ENCODE measurements at places on chromosomes 6 and 20.

- no peak for DNase-seq
Measured at GRCh38 chr20:16714242-16714641, 15.6 kb upstream of the SNRPB2 start.

DNA sequence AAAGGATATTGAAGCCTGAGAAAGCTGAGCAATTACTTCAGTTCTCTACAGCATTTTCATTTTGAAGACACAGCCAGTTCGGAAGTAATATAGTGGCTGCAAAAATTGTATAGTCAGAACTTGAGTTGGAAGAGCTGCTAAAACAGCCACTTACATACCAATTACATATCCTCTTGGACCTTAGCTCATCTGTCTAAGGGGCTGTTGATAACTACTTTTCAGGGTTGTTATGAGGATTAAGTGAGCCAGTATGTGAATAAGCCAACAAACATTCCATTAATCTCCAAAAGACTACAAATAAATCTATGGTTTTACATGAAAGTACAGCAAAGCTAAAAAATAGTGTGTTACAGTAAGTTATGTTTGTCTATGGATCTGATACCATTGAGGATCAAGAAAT lies 59.7 kb downstream of the TMEM200A start:
- DNase-seq: no peak

GRCh38 chr20:24984961-24985640 lies 7.5 kb downstream of the APMAP start:
- DNase-seq: no peak

DNA sequence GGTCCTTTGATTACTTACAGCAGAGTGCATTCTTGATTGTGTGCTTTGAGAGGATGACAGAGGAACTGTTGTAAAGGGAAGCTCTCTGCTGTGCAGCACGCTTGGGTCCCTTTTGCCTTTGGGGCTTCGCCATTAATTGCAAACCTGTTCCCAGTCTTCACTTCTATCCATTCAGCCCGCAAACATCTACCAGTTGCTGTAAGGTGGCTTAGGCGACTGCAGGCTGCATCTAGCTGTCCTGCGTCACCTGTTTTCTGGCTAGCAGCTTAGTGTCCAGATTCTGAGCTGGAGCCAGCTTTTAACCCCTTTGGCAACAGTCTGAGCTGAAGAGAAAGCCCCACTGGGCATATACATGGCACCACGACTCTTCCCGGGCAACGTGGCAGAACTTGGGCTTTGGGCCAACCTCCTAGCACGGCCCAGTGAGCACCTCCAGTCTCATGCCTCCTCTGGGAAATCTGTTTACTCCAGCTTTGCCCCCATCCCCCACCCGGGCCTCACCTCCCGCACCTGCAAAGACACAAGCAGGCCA lies 2.5 kb upstream of the FASTKD5 start:
- no peak for DNase-seq

DNA sequence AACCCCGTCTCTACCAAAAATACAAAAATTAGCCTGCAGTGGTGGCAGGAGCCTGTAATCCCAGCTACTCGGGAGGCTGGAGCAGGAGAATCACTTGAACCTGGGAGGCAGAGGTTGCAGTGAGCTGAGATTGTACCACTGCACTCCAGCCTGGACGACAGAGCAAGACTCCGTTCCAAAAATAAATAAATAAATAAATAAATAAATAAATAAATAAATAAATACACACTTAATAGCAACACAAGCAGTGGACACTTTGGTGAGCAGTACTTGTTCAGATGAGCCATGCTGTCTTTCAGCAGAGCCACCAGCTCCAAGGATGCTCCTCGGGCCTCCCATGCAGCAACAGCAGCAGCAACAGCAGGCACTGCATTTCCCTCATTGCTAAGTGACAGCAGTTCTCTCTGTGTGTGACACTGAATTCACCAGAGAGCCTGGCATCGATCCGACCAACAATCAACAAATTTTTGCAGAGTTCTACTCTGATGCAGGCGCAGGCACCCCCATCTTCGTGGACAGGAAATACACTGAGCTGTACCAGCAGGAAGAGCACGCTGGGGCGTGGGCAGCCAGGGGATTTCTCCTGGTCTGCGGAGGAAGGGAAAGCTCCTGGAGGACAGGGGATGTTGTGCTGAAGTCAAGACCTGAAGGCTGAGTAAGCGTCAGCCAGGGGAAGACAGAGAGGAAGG lies 54.0 kb upstream of the SNX9 start:
- DNase-seq: no peak

GRCh38 chr6:28880894-28881780 lies 42.6 kb downstream of the TRIM27 start:
- no peak for DNase-seq

DNA sequence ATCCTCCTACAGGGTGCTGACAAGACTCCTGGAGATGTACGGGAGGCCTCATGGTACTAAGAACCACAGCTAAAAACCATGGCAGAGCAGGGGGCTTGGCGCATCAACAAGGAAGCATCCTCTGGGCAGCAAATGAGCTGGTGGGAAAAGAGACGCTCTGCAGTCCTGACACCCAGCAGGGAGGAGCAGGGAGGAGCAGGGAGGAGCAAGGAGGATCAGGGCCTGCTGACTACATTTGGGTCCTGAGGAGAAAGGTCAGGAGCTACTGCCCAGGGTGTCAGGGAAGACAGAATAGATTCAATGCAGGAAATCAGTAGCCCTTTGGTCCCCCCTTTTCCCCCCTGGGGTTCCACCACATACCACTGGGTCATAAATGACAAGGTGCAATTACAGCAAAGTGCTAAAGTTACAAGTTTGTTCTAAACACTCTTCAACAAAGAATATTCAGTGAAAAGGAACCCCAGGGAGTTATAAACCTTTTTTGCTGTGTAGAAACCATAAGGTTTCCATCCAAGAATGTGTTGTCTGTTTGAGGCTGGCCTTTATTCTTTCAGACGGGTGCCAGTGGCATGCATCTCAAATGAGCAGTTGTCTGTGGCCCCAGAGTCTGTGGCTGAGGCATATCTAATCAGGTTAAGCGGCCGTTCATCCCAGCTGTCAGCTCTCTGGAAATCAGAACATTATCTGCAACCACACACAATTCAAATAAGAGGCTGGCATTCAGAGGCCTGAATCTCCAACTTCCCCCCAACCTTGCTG lies 325.0 kb downstream of the CDC5L start:
- DNase-seq: no peak

DNA sequence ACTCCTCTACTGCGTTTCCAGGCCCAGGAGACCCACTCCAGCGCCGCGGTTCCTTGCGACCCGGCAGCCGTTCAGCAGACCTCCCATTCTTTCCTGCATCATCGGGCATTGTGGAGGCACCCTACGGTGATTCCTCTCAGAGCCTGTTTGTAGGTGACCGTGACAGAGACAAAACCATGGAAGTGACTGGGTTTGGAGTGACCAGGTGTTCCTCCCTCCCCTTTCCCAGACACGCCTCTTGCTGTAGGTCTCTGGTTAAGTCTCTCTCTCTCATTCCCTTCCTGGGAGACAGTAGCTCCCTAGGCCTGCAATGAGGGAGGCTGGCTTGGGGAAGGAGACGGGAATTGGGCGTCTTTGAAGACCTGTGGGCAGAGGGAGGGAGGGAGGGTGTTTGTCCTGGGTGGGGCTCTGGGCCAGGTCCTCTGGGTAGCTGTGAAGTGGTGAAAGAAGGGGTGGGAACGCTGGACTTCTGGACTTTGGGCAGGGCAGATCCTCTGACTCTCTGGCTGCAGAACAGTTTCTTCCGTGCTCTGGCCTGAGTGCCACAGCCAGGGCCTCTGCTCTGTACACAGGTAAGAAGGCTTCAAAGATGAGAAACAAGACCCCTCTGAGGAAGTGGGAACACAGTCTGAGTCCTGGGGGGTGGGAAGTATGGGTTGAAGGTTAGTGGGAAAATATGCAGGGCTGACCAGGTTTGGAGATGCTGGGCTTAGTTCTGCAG lies 763 bp downstream of the KLC4 start:
- no peak for DNase-seq

- DNase-seq: no peak
Measured at GRCh38 chr6:96775727-96776400, 61.4 kb downstream of the GPR63 start.

DNA sequence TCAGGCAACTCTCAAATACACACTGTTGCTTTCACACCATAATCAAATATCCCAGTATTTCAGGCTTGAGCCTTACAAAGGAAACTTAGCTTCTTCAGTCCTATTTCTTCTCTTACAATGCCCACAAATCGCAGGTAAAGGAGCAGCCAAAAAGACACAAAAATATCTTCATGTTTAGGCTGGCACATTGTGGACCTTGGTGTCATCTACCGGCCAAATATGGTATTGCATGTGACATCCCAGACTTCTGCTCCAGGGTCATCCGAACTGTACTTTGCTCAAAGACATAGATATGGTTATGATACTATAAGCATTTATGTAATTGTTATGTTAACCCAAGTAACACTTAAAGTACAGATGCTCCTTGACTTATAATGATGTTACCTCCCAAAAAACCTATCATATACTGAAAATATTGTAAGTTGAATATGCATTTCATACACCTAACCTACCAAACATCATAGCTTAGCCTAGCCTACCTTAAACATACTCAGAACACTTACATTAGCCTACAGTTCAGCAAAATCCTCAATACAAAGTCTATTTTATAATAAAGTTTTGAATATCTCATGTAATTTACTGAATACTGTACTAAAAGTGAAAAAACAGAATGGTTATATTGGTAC lies 4.6 kb downstream of the OR2H2 start:
- DNase-seq: no peak

- no peak for DNase-seq
Measured at GRCh38 chr6:10655508-10656055, 38.8 kb downstream of the C6orf52 start.

GRCh38 chr6:148898376-148899014 lies 151.7 kb downstream of the UST start:
- no peak for DNase-seq

- DNase-seq: no peak
Measured at GRCh38 chr20:41072190-41072863, 43.7 kb downstream of the TOP1 start.

- DNase-seq: no peak
Measured at GRCh38 chr6:131317516-131317915, 182.2 kb downstream of the AKAP7 start.

DNA sequence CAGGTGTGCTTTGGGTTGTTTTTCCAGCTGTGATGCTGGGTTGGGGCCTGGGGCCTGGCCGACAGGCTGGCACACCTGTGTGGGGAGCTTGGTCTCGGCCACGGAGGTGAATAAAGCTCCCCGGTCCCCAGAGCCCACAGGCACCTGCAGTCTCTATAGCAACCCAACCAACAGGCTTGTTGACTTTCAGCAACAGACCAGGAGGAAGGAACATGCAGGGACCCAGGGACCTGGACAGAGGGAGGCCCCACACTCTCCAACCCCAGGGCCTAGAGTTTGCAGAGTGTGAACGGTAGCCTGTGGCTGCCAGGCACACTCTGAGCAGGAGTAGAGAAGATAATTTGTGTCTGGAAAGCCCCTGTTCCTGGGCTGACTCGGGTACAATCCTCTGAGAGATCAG lies 14.6 kb upstream of the SYNJ2 start:
- no peak for DNase-seq

GRCh38 chr20:8423482-8423881 lies 291.4 kb downstream of the PLCB1 start:
- no peak for DNase-seq

DNA sequence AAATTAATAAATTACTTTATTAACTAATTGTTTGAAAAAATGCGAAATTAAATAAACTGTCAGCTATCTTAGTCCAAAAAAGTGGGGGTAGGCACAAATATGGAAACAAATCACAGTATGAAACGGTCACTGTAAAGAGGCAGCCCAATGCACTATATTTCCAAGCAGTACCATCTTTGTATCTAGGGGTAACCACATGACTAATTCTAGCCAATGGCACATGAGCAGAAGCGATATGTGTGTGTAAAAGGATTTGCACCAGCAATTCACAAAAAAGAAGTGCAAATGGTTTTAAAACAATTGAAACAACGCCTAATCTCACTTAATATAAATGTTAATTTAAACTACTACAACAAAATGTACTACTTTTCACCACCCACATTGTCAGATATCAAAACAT lies 164.9 kb upstream of the PRND start:
- DNase-seq: no peak

DNA sequence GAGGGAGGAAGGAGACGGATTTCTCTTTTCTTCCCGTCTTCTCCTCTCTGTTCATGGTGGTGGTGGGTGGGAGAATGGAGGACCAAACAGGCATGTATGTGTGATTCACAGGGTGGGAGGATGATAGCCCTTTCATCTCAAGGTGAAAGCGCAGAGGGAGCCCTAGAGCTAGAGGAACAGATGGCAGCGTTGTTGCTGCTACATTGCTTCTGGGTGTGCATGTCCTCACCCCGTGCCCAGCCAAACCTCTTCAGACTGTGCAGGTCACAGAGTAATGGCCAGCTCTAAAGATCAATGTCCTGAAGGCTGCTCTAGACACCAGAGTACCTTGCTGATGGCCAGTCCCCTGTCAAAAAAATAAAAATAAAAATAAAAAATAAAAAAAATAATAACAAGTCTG lies 301.8 kb downstream of the TBC1D7 start:
- no peak for DNase-seq

GRCh38 chr6:4364172-4364571 lies 228.8 kb upstream of the ECI2 start:
- DNase-seq: no peak

DNA sequence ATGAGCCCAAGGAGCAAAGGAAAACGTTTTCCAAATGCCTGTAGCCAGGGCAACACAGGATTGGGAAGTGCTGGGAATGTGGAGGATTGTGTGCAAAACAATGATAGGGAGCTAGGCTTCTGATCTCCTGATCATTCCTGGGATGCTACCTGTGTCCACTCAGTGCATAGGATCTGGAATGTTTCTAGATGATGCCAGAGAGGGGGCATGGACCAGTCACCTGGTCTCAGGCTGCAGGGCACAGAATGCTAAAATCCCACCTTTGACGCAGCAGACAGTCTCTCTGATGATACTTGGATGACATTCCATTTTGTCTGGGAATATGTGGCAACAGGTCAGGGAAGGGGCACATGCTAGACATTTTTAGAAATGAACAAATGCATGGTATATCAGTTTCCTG lies 128.9 kb downstream of the CLIC5 start:
- DNase-seq: no peak

- no peak for DNase-seq
Measured at GRCh38 chr20:19285436-19285835, 73.0 kb downstream of the SLC24A3 start.

DNA sequence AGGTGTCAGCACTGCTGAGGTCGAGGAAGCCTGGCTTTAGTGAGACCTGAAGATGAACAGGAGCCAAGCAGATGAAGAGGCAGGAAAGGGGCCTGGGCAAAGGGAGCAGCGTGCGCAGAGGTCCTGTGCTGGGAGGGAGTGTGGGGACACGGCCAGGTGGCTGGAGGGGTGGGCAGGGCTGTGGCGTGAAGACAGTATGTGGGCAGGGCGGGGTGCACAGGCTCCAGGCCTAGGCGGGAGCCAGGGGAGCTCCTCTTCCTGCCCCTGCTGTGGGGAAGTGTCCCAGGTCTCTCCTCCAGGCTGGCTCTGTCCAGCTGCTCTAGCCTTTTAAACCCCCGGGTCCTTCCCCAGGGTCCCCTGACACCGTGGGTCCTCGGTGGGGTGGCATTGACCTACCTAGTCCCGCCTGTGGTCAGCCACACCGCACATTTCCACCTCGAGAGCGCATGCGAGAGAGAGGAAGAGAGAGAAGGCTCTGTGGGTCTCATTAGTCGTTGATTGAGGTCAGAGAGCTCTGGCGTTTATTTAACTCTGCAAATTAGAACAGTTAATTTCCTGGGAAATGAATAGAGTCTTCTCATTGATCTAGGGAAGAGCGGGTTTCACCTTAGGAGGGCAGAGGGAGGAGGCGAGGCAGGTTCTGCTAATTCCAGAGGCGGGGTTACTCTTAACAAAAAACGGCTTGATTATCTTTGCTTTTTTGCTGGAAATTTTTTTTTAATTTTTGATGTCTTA lies 68.8 kb downstream of the CDH4 start:
- DNase-seq: no peak

GRCh38 chr6:49826743-49827406 lies 39.5 kb downstream of the CRISP1 start:
- DNase-seq: no peak

Data from NCI-H2081 treated with DMSO at 0.1 percent for 48 hours (cell line).